Stimulated activated naive CD4-positive, alpha-beta T cell treated with Interleukin-2 at 50 U/mL for 16 hours (primary cell): ENCODE measurements at places on chromosomes 1 and 21.
A peak's percentile ranks its signal among the peaks of the same experiment; 100 is the strongest.

DNA sequence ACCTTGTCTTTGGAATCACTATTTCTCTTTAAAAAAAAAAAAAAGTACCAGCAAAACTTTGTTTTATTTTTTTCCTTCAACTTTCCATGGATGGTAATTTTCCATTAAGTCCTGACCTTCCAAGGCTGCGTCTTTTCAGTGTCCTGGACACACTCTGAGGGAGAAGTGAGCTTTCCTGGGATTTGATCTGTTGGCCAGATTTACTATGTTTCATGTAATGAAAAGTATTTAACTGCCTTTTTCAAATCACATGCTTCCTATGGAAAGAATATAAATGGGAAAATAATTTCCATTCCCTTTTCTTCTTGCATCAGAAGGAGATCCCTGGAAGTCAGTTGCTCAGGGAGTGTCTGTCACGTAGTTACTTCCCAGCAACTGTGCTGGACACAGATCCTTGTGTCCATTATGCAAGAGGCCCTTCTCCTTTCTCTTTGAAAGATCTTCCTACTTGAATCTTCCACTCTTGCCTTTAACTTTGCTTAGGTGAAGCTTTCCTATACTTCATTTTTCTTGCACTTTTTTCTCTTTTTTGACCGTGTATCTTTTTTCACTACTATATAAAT is 59.3 kb downstream of the CENPF start:
- no peak for DNase-seq

DNA sequence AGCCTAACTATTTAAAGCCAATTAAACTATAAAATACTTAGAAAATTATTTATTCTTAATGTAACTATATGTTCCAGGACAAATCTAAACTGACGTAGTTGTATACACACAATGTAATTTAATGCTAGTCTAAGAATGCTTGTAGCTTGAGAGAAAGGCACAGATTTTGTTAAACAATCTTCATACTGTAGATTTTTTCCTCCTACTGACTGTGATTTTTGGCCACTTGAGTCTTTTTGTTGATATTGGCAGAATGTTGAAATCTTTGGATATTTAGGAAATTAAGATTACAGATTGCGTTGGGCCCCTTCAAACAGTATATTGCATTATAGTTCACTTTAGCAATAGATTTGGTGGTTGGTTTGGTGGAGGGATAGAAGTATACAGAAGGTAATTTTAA is 40.5 kb downstream of the ATF3 start:
- no peak for DNase-seq

GRCh38 chr1:17086751-17087150 is 32.5 kb downstream of the PADI2 start:
- no peak for DNase-seq

- DNase-seq, result no peak
Observed at GRCh38 chr1:117561551-117561950, 44.3 kb upstream of the TENT5C start.

DNA sequence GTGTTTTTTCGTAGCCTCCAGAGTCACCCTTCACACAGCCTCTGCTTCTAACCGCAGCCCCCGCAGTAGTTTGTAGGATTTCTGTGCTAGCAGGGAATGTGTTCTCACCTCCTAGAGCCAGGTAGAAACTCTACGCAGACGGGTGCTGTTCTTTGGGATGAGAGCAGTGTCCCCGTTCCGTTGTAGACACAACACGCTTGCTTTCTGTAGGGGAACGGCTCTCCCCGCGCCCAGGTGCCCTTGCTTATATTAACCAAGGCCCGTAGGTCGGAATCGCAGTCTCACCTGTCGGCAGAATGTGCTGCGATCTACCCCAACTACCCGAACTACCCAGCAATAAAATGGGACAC is 111.8 kb upstream of the NBPF11 start:
- DNase-seq, result peak; percentile 23

- no peak for DNase-seq
Observed at GRCh38 chr1:184975208-184975870, 1.0 kb upstream of the NIBAN1 start.

DNA sequence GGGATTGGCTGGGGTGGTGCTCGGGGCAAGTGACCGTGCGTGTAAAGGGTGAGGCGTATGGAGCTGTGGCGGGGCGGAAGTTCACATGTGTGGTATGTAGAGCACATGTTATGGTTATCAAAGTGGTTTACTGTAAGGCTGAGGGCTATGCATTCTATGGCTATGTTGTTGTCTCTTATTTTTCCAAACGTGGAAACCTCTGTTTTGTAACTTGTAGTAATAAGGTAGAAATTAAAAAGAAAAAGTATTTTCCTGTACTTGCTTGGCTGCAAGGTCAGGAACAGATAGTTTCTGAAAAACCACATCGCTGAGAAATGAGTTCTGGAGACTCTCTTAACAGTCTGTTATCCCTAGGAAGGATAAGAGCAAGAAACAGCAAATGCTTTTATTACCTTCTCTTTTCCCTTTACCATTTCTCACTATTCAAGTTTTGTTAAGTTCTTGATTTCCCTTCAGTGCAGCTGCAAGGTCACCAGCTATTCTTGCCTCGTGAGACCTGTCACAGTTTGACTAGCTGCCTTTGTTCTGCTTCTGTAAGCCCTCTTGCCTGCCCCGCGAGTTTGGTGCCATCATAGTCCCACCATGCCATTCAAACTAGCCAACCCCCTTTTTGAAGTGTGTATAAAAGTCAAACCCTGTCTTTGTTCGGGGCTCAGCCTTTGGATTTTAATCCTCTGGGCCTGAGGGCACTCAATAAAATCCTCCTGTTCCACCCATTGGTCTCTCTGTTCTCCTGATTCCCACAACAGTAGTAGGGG is 9.5 kb downstream of the RNU1-2 start:
- peak; percentile 43 for DNase-seq

- DNase-seq, result no peak
Observed at GRCh38 chr1:65409314-65409713, 11.2 kb upstream of the LEPR start.

DNA sequence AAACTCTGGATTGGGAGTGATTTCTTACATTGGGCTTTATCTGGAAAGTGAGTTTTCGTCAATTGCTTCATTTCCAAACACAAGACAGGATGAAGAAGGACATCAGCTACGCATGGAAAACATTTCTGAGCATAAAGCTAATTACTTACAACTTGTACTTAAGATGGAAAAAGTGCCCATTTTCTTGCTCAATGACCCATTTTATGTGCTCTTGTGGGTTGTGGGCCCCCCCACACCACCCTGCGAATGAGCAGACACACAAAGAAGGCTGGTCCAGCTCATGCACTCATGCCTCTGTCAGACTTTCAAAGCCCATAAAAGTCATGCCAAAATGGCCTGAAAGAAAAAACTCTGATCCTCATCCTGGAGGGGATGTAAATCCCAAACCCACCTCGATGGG is 663.0 kb downstream of the AJAP1 start:
- no peak for DNase-seq

DNA sequence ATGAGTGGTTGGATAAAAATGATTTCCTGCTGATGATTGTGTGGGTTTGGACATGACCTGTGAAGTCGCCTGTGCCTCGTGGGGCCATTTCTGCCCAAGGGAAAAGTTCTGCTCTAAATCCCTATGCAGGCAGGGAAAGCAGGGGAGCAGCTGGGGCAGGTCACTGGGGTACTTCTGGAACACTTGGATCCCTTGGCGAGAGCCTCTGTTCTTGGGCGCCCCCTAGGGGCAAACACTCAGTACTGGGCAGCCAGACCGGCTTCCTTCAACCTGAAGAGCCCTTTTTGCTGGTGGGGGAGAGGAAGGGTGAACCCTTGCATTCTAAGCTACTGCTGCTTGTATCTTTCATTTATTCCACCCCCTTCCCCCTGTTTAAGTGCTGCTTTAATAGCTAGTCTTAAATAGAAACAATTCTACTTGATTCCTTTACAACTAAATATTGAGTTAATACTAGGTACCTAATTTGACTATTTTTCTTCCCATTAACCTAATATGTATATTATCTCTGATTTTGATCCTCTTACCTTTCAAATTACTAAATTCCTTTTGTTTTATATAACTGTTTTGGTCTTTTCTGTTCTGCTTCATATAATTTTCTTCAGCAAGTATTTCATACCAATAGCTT is 5.1 kb upstream of the CLEC20A start:
- DNase-seq, result peak; percentile 6

GRCh38 chr1:220487297-220487820 is 40.6 kb upstream of the MARK1 start:
- DNase-seq, result no peak

GRCh38 chr1:196590012-196590708 is 18.1 kb downstream of the KCNT2 start:
- no peak for DNase-seq

DNA sequence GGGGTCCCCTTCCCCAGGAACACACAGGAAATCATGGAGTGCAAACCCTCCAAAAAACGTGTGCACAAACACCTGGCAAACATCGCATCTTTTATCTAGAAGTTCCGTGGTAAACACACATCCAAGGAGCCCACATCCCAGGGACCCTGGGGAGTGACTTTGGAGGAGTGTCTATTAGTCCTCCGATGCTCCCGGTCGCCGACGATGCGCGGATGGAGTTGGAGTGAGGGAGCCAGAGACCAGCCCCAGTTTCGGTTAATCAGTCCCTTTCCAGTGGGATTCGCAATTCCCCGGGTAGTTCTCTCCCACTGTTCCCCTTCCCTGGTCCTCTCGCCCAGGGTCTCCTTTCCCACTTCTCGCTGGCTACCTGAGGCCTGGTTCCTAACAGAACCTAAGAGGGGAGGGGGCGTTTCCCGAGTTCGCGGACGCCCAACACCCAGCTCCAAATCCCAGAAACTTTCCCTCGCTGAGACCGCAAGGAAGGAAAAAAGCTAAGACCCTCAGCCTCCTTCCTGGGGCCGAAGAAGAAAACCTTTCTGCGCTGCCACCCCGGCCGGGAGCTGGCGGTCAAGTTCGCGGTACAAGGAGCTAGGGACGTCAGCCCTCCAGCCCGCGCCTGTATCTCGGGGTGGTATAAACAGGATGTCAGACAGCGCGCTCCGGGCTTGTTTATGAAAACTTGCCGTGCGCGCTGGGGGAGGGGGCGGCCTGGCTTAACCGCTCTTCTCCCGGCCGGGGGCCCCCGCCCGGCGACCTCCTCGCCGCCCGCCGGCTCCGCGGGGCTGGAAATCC is 787 bp downstream of the JAK1 start:
- DNase-seq, result peak; percentile 65

- no peak for DNase-seq
Observed at GRCh38 chr1:117671781-117672501, 66.1 kb downstream of the TENT5C start.

DNA sequence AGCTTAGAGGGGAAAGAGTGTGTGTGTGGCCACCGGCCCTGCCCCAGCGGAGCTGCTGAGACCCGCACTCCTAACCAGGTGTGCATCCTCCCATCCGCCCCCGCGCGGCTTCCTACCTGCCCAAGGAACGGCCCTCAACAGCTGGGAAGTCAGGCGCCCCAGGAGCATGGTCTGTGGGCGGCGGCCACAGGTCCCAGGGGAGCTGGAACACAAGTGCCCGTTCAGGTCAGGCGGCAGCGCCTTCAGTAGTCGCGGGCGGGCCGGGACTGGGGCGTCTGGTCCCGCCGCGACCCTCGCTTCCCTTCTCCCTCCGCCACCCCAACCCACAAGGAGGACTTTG is 448 bp downstream of the AURKAIP1 start:
- no peak for DNase-seq

GRCh38 chr1:64941461-64942117 is 24.8 kb downstream of the JAK1 start:
- DNase-seq, result no peak

GRCh38 chr21:18298228-18298627 is 53.6 kb downstream of the CHODL start:
- no peak for DNase-seq

DNA sequence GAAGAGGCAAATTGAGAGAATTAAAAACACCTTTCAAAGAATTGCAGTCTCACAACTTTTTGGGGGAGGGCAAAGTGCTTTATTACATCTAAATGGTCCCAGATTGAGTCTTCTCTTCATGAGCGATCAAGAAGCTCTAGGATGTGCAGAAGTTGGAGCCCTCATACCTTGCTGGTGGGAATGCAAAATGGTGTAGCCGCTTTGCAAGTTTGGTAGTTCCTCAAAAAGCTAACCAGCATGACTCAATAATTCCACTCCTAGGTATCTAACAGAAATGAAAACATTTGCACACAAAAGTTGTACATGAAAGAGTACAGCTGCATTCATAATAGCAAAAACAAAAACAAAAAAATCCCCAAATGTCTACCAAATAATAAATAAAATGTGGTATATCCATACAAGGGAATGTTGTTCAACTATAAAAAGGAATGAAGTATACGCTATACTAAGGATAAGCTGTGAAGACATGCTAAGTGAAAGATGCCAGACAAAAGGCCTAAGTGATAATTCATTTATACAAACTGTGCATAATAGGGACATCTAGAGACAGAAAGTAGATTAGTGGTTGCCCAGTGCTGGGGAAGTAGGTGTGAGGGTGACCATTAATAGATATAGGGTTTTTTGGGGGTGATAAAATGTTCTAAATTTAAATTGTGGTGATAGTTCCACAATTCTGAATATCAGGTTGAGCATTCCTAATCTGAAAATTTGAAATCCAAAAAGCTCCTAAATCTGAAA is 55.2 kb downstream of the SELENOF start:
- no peak for DNase-seq

- no peak for DNase-seq
Observed at GRCh38 chr1:241157435-241157834, 199.6 kb downstream of the RGS7 start.

DNA sequence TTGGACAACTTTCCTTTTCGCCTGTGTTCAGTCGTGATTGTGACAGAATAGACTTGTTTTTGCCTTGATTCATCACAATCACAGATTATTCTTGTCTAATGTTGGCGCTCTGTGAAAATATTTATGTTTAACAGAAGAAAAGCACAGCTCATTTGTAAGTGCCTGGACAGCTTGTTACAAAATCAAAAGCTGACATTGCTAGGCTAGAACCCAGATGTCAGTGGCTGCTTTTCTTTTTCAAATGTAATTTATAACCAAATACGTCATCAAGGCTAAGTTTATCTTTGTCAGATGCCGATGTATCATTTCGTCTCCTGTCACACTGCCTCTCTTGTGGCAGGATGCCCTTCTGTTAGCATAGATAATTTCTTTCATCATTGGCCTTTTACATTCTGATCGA is 1227.3 kb downstream of the PLA2G4A start:
- DNase-seq, result no peak

- DNase-seq, result no peak
Observed at GRCh38 chr1:152148051-152148450, 11.0 kb downstream of the RPTN start.

- no peak for DNase-seq
Observed at GRCh38 chr1:184242507-184242943, 144.3 kb upstream of the C1orf21 start.

DNA sequence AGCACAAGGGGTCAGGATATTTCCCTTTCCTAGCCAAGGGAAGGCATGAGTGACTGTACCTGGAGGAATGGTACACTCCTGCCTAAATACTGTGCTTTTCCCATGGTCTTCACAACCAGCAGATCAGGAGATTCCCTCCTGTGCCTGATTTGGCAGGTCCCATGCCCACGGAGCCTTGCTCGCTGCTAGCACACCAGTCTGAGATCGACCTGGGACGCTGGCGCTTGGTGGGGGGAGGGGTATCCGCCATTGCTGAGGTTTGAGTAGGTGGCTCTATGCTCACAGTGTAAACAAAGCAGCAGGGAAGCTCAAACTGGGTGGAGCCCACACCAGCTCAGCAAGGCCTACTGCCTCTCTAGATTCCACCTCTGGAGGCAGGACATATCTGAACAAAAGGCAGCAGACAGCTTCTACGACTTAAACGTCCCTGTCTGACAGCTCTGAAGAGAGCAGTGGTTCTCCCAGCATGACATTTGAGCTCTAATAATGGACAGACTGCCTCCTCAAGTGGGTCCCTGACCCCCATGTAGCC is 486.0 kb upstream of the CHRM3 start:
- no peak for DNase-seq

GRCh38 chr1:175313672-175314225 is 121.2 kb upstream of the KIAA0040 start:
- no peak for DNase-seq
